ENCODE measurements at places on chromosomes 7 and 10.

DNA sequence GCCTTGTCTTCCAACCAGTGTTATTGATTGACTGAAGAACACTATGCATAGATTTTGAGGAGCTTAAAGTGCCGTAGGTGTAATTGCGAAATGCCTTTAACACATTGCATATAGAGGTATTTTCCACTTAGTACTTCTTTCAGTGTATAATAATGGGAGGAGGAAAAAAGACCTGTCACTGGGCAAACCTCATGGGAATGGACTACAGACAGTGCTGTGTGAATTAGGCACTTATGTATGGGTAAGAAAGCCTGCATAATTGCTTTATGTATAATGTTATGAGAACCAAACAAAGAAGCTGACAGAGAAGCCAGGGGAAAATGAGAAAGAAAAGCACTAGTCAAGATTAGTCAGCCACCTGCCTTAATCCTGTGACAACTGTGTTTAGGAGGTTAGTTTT, 12.4 kb upstream of the SCRN1 start:
- DNase-seq, result no peak

DNA sequence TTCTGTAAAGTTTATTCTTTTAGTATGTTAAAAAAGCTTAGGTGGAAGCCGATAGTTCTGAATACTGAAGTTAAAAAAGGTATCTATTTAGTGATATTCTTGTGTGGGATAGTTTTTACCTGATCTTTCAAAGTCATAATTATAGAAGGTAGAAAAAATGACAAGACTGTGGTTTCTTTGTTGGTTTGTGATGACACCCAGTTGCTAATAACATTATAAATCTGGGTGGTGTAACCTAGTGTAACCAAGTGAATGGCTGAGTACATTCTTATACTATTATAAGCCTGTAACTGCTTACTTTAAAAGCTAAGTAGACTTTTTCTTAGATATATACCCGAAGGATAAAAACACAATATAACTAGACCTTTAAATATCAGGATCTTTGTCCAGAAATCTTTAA, 2.3 kb downstream of the CDK13 start:
- no peak for DNase-seq

DNA sequence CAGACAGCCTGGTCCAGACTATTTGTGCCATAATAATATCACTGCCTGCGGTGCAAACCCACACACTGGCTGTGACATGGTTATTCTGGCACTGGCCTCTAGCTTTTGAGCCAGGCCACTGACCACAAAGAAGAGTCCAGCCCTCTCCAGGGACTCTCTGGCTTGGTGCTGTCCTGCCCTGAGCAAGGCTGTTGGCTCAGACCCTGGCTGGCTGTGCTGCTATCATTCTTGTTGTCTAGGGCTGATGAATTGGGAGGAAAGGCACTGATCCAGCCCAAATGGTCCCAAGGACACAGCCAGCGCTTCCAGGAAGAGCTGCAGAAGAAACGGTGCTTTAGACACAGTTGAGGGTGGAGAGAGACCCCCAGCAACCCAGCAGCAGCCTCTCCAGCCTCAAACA, 80.8 kb downstream of the TMEM130 start:
- no peak for DNase-seq

- DNase-seq, result no peak
Measured at GRCh38 chr7:36408589-36408988, 18.9 kb downstream of the ANLN start.

DNA sequence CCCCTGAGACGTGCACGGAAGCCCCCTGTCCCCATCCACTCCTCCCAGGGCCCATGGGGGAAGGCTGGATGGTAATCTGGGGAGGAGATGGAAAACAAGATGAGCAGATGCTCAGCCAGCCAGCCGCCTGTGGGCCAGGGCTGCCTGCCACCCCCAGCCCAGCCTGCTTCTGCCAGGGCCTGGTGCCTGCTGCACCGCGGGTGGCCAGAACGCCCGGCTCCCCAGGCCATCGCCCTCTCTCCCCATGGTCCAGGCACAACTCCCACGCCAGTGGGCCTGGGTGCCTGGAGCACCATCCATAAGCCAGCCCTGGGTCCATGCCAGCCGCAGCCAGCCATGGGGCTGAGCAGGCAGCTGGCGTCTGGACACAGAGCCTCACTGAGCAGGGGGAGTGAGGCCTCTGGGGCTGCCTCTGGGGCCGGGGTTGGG, 57.2 kb upstream of the ELN start:
- no peak for DNase-seq

DNA sequence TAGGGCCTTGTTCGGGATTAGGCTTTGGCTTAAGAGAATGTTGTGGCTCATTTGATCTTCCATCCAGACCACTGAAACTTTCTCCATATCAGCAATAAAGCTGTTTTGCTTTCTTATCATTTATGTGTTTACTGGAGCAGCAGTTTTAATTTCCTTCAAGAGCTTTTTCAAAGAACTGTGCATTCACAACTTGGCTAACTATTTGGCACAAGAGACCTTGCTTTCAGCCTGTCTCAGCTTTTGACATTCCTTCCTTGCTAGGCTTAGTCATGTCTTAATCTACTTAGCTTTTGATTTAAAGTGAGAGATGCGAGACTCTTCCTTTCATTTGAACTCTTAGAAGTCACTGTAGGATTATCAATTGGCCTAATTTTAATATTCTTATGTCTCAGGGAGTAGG, 19.1 kb upstream of the AKR1B1 start:
- DNase-seq, result no peak

GRCh38 chr10:100747456-100748230, 2.3 kb downstream of the PAX2 start:
- DNase-seq, result peak; percentile 52

DNA sequence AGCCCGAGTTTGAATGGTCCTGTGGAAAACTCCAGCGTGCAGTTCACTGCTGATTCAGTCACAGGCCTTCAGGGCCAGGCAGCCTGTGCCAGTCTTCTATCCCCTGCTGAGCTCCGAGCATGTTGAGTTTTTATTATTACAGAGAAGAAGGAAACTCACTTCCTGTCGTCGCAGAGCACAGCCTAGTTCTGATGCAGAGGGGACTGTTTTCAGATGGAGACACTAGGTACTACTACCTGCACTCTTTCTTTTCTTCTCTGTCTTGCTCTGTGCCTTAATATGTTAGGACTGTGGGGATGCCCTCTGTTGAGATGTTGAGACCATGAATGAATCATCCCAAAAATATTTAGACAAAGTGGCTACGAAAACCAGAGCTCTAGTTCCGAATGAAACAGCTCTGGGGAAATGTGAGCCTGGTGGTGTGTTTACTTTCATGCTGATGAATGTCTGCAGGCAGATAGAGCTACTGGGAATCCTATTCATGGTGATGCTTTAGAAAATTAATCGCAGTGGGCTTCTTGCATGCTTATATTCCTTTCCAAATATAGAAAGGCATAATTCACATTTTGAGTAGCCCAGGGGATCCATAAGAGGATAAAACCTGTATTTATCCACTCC, 29.6 kb downstream of the CASP7 start:
- no peak for DNase-seq

- peak; percentile 37 for DNase-seq
Measured at GRCh38 chr7:99693427-99694200, 13.8 kb upstream of the CYP3A5 start.

DNA sequence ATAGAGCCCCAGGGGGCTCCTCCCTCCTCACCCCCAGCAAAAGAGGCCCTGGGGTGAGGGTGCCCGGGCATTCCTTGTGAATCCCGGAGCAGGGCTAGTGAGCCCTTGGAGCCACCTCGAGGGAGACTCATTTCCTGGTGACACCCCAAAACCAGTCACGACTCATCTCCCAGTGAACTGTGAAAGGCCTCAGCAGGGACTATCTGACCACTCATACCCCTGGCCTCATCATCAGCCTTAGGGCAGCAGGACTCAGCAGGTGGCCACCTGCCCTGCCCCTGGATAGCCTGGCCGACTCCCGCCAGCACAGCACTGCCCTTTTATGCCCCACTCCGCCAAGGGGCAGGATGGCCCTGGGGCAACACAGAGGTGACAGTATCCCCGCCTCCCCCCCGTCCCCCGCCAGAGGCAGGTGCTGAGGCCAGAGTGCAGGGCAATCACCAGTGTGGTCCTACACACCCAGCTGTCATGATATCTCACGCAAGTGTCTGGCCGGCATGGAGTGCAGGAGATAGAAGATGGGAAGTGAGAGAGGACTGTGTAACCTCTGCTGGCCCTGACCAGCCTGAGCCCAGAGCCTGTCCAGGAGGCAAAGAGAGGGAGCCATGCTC, 3.2 kb downstream of the SNCG start:
- DNase-seq, result no peak

- DNase-seq, result no peak
Measured at GRCh38 chr7:21580073-21580521, 37.3 kb downstream of the DNAH11 start.

DNA sequence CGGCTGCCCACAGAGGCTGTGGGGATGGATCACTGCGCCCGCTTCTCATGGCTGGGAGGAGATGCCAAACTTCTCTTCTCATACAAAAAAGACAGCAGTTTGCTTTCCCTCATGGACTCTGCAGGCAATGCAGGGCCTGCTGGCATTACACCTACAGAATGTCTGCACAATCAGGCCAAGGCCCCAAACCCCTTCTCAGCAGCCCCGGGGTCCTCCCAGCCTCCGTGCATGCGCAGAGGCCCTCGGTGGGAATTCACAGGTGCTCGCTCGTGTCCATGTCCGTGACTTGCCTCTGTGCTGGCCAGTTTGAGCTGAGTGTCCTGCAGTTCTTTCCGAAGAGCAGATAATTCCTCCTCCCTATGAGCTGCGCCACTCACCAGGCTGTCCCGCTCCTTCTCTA, 63.6 kb downstream of the SPDYE5 start:
- DNase-seq, result no peak

GRCh38 chr7:87013840-87014190, 45.6 kb downstream of the ELAPOR2 start:
- no peak for DNase-seq

GRCh38 chr10:118234683-118235082, 107.4 kb downstream of the FAM204A start:
- DNase-seq, result no peak

DNA sequence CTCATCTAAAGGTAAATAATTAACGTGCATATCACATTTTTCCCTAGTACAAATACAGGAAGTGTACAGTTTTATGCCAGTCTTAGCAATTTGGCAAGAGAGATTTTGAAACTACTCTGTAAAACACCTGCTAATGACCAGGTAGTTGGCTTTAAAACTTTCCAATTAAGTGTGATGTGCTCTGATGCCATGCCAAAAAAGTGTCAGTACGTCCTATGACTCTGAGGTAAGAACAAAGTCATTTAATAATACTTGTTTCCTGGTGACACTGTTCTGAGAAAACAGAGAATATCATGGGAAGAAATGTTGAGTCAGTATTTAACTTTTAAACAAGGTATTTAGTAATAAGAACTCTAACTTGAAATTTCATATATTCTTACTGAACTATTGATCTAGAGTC, 9.6 kb downstream of the PDZD8 start:
- no peak for DNase-seq

- no peak for DNase-seq
Measured at GRCh38 chr10:11864727-11865126, 41.6 kb downstream of the PROSER2 start.

GRCh38 chr7:133672866-133673265, 420.0 kb downstream of the EXOC4 start:
- DNase-seq, result no peak

GRCh38 chr7:74606101-74606908, 51.2 kb upstream of the GTF2I start:
- peak; percentile 64 for DNase-seq

DNA sequence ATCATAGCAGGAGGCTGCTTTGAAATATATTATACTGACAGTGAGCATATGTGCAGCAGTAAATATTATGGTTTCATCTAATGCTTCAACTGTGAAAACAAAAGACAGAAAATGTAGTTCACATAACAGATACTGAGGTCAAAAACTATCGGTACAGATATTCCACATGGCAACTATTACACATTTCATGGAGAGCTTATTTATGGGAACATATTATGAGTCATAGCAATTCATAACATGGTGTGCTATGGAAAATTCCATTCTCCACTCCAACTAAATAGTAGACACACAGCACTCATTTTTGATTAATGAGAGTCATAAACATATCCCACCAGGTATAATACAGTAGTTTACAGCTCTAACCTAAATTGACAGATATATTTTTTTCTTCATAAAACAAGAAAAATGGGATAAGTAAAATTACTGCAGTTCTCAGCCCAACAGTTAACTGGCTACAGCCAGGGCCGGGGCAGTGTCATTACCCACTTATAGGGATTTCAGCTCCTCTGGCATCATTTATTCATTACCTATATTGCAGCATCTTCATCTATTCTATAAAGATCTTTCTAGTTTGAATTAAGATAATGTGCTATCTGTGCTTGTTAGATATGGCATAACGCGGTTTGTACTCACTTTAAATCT, 475.6 kb upstream of the KLF6 start:
- DNase-seq, result no peak

DNA sequence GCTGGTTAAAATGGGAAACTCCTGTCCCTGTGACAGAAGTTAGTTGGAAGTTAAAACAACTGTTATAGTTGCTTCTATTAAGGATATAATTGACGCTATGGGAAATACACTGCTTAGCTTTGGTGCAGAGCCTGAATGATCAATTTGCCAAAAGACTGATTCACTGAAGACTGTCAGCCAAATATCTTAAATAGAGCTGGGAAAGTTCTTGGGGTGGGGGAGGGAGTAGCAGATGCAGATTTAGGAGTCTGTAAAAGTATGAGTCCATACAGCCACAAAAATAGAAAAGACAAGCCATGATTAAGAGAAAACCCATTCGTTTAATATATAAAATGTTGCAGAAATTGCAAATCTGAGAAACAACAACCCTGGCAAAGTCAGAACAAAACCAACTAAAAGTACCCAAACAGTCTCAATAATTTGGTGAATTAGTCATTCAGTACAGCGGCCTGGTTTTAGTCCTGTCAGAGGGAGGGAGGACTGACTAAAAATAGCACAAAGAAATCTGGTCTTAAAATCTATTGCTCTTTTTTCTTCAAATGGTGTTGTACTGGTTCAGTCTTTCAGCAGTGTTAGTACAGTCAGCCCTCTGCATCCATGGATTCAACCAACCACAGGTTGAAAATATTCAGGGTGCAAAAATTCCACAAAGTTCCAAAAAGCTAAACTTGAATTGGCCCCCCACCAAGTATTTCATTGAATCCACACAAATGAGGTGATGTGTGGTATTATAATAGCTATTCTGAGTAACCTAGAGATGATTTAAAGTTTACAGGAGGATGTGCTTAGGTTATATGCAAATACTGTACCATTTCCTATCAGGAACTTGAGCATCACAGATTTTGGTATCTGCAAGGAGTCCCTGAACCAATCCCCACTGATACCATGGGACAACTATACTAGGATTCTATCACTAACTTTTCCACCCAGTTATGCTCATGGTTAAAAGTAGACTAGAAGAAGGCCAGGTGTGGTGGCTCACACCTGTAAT, 30.0 kb downstream of the STK17A start:
- DNase-seq, result no peak

GRCh38 chr10:7085147-7085912, 325.5 kb downstream of the SFMBT2 start:
- peak; percentile 56 for DNase-seq

DNA sequence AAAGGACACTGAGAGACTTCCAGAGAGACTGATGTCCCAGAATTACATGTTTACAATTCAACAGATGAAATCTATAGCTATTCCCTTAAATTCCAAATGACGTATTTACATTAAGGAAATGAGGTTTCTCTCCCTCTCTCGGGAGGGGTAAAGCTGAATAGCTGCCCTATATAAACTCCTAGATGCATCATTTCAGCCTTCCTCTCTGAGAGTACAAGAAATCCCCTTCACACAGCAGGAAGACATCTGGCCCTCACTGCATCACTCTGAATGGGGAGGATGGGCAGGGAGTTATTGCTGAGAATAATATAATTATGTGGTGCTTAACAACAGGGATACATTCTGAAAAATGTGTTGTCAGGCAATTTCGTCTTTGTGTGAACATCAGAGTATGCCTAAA, 11.0 kb downstream of the POT1 start:
- no peak for DNase-seq

- DNase-seq, result no peak
Measured at GRCh38 chr10:132554991-132555647, 17.5 kb downstream of the INPP5A start.
